Panc1 (cell line): ENCODE measurements at places on chromosomes 16 and 17.

DNA sequence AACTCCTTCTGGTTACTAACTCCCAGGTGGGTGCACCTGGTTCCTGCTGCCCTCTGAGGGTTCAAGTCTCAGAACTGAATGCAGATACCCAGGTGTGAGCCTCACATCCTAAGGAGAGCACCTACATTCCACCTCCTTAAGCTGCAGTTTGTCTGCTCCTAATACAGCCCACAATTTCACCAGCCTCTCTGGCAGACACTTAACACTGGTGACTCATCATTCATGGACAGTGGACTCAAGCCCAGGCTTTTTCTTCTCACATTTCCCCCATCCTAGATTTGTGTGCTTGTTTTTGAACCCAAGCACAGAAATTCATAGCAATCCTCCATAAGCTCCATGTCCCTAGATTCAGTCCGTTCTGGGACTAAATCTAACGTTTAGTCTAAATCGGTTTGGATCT lies 7.0 kb upstream of the MAF start:
- no peak for DNase-seq

- no peak for DNase-seq
Observed at GRCh38 chr17:10870336-10871050, 32.6 kb upstream of the PIRT start.

GRCh38 chr17:1753767-1754429 lies 8.0 kb upstream of the SERPINF1 start:
- no peak for DNase-seq

- DNase-seq = no peak
Observed at GRCh38 chr17:60525328-60525684, 736 bp downstream of the APPBP2 start.

GRCh38 chr16:89534252-89534756 lies 26.1 kb downstream of the SPG7 start:
- DNase-seq = no peak

DNA sequence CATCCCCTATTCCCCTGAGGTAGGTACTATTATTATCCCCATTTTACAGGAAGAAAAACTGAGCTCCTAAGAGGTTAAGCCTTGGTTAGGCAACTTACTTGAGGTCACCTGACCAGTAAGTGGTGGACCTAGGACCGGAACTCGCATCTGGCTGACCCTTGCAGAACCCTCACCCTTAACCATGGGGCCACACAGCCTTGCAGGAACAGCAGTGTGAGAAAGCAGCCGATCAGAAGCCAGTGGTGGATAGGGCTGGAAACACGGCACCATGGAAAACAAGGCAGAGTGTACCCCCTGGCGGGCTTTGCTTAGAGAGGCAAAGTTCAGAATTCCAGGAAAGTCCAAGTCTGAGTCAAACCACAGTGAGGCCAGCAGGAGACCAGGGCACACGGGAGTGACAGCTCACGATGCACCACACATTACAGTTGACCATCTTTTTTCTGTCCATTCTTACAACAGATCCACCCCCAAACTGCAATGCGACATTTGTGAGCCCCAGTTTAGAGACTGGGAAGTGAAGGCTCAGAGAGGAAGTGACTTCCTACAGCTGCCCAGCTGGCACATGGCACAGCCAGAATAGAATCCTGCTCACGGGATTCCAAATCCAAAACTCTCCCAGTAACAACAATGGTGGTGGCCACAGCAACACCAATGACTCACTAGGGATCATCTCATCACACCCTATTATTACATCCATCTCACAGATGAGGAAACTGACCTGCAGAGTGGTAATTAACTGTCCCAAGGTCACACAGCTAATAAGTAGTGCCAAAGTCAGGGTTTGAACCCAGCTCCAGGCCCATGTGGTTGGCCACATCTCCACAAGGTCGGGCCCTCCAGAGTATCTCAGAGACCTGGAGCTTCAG lies 20.3 kb downstream of the KIFC3 start:
- no peak for DNase-seq
